Hindlimb muscle (tissue), 1 donor: ENCODE measurements at places on chromosomes 4 and X.

DNA sequence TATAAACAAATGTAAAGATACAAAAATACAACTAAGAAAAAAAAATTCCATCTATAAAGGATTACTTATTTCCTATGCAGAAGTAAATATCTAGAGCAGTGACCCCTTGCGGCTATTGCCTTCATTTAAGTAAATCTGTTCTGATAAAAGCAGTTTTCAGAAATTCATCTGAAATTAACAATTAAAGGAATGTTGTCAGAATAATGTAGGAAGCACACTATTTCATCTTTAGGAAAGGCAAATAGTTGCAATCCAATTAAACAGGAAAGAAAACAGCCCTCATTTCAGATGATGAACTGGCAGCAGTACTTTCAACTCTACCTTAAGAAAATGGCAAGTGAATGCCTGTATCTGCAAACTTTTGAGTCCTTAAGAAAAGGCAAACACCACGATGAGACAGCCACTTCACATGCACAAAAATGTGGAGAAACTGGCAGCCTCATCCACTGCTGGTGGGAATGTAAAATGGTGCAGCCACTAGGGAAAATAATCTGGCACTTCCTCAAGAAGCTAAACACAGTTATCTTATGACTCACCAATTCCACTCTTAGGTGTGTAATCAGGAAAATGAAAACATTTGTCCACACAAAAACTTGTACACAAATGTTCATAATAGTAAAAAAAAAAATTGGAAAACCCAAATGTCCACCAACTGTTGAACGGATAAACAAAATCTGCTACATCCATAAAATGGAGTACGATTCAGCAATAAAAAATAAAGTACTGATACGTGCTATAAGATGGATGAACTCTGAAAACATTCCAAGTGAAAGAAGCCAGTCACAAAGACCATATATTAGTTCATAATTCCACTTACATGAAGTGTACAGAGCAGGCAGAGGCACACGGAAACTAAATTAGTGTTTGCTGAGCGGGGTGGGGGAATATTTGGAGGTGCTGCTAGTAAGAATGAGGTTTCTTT, 2.0 kb upstream of the THAP9 start:
- DNase-seq, result no peak

DNA sequence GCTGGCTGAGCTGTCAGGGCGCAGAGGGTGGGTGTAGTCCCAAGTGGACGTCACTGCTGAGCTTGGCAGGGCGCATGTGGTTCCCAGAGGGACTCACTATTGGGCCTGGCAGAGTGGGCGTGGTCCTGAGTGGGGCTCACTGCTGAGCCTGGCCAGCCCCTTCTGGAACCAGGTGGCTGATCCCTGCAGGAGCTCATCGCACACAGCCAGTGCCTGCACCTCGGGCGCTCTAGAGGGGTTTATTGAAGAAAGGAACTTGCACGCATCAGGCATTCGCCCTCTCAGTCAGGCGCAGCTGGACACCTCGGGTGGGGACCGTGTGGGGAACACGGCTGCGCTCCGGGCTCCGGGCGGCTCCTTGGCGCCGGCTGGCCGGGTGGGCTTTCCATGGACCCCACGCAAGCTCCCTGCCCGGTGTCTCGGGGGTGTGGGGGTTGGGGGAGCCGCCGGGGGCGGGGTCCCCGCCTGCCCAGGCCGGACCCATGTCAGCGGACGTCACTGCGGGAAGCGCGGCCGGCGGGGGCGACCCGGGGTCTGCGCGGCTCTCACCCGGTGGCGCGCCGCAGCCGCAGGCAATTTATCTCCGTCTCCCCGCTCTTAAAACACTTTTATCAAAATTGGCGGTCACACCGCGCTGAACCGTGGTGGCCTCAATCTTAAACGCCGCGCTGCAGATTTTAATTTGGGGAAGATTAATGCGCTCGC, 65.4 kb upstream of the NKX1-1 start:
- no peak for DNase-seq

DNA sequence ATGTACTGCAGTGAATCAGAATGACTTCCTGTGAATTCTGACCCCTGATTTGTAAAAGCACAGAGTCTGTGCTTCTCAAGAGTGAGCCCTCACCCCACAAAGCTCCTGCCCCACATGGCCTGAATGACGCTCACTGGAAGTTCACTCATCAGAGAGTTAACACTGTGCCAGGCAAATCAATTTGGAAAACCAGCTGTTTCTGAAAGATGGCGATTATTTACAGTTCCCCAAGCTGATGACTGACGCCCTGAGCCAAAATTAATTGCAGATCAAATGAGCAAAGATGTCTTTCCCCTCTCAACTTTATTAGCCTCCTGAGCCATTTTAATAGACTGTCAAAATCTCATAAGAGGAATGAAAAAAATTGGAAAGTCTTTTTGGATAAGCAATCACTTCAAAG, 118.0 kb downstream of the SLC2A9 start:
- no peak for DNase-seq

GRCh38 chrX:147522981-147523380, 388.7 kb upstream of the FMR1 start:
- DNase-seq, result no peak

GRCh38 chrX:10486373-10486772, 134.0 kb downstream of the MID1 start:
- no peak for DNase-seq

DNA sequence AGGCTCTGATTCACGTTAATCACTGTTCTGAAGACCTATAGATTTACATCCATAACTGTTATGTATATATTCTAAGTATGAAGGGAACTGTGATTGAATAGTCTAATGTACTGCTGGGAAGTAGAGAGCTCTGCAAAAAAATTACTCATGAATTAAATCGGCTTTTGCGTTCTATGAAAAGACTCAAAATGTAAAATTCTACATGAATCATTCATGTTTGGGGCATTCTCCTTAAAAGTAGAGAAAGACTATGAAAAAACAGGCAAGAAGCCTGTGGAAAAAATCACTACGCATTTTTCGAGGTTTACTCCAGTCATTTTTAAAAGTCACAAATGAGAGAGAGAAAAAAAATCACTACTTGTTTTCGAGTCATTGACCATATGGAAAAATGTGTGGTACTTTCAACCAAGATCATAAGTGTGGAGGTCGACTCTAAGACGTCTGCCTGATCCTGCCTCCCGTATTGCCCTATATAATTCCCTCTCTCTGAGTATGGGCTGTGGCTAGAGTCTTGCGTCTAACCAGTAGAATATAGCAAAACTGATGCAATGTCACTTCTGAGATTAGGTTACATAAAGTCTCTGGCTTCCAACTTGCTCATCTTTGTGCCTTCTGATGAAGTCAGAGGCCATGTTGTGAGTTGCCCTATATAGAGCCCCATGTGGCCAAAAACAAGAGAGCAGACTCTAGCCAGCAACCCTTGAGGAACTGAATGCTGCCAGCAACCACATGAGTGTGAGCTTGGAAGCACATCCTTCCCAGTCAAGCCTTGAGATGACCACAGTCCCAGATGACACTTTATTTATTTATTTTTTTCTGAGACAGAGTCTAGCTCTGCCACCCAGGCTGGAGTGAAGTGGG, 32.1 kb upstream of the VEGFD start:
- DNase-seq, result no peak

DNA sequence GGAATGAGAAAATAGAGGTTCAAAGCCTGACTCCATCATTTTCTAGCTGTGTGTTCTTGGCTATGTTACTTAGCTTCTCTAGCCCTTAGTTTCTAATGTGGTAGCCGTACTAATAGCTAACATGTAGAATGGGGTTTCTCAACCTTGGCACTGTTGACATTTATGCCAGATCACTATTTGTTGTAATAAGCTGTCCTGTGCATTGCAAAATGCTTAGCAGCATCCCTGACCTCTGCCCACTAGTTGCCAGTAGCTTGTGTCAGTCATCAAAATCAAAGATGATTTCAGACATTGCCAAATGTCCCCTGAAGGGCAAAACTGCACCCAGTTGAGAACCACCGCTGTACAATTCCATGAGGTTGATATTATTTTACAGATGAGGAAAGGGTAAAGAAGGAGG, 18.3 kb upstream of the ADAMTS3 start:
- no peak for DNase-seq

GRCh38 chr4:8259743-8260430, 9.7 kb upstream of the HTRA3 start:
- no peak for DNase-seq

- no peak for DNase-seq
These were observed 235.2 kb downstream of the FRAS1 start for GRCh38 chr4:78292341-78292740.

DNA sequence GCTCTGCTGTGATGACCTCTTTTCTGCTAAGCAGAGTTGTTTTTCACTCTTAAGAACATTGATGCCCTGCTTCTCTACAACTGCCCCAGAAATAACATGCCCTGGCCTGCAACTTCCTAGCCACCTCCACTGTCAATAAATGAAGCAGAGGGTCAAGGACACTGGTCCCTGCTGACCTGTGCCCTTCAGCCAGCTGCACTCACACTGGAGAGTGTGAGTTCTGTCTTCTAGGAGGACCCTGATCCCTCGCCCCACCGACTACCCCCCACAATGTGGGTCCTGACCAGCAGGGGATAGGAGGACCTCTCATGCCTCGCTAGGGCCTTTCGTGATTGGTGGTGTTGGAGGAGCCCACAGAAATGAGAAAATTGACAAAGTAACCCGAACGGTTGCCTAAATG, 408.1 kb upstream of the GALNT7 start:
- DNase-seq, result no peak

GRCh38 chrX:97168646-97169045, 284.9 kb downstream of the RPA4 start:
- DNase-seq, result no peak

- no peak for DNase-seq
These were observed 80.3 kb downstream of the GPC4 start for GRCh38 chrX:133335027-133335426.

DNA sequence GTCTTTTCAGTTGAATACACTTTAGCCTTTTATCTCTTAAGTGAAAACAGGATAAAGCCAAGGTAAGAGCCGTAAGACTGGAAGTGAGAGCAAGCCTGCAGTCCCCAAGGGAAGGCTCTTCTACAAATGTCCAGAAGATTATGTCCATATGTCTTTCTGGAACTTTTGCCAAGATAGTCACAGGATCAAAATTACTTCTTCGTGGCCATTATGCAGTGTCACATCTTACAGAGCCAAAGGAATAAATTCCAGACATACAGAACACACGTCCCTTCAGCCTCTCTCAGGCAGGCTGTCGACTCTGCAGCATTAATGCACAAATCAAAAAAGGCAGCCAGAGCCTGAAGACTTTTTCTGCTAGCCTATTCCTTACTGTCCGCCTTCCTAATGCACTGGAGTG, 10.9 kb upstream of the GATB start:
- DNase-seq, result peak; percentile 46

DNA sequence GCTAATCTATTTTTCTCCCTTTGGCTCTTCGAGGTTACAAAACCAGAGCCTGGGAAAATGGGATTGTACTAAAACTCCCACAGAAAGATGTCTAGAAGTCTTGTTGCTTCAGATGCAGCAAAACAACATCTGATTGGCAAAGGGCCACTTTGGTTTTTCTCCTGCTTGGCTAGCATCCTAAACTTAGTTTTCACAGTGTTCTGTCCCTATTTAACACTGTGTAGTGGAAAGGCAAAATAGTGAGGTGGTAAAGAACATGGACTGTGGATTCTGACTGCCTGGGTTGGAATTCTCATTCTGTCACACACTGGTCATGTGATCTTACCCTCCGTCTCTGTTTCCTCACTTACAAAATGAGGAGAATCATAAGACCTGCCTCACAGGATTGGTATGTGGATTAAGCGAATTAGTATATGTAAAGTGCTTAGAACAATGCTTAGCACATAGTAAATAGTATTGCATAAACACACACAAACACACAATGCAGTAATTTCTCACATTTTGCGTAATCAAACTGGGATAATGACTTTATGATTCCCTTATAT, 23.5 kb downstream of the TIGD2 start:
- DNase-seq, result peak; percentile 68

- no peak for DNase-seq
These were observed 590.0 kb downstream of the FSTL5 start for GRCh38 chr4:161573836-161574235.

- DNase-seq, result no peak
These were observed 6.3 kb downstream of the FNIP2 start for GRCh38 chr4:158775091-158775651.

GRCh38 chr4:32858971-32859370, 2138.8 kb downstream of the PCDH7 start:
- no peak for DNase-seq

- DNase-seq, result no peak
These were observed 28.3 kb downstream of the LANCL3 start for GRCh38 chrX:37599729-37600128.

- no peak for DNase-seq
These were observed 147.2 kb upstream of the MBNL3 start for GRCh38 chrX:132636080-132636479.

GRCh38 chrX:130725519-130725918, 177.5 kb downstream of the ENOX2 start:
- DNase-seq, result no peak

- peak; percentile 89 for DNase-seq
These were observed 82.9 kb downstream of the STOX2 start for GRCh38 chr4:183987987-183988392.

- DNase-seq, result no peak
These were observed 483 bp downstream of the USP27X start for GRCh38 chrX:49879656-49880277.

GRCh38 chr4:175385797-175386196, 426.3 kb downstream of the GPM6A start:
- DNase-seq, result no peak

DNA sequence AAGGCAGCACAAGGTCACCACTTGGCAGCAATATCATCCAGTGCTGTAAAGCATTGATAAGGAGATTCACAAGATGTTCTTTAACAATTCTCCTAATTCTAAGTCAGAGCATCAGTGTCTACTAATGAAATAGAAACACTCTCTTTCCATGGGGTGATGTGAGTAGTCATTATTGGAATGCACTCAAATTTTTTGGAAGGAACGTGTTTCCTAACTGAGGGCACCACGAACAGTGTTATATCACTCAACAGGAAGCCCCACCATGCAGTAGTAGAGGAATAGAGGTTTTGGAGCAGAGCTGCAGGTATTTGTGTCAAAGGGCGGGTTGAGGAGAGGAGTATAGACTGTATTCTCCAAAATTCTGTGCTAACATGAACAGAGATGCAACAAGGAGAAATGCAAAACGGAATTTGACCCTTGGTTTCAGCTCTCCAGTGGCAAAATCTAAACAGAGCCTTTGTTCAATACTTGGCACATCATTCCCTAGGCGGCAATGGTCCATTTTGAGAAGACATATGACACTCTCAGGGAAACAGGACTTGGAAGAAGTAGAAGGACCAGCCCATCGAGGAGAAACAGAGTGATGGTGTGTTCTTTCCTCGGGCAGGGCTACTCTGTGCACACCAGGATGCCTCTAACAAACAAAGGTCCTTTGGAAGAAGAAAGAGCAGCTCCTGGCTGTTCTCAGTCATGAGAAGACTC, 98.9 kb downstream of the CPEB2 start:
- no peak for DNase-seq

GRCh38 chr4:86497131-86497530, 97.0 kb upstream of the PTPN13 start:
- DNase-seq, result peak; percentile 36

- DNase-seq, result no peak
These were observed 128.6 kb upstream of the FTHL17 start for GRCh38 chrX:31200430-31200829.

- no peak for DNase-seq
These were observed 28.1 kb downstream of the KLHL8 start for GRCh38 chr4:87192145-87192919.
